ENCODE measurements at places on chromosomes 7 and 10.

GRCh38 chr7:107957436-107957835 lies 45.5 kb downstream of the LAMB1 start:
- DNase-seq: no peak

DNA sequence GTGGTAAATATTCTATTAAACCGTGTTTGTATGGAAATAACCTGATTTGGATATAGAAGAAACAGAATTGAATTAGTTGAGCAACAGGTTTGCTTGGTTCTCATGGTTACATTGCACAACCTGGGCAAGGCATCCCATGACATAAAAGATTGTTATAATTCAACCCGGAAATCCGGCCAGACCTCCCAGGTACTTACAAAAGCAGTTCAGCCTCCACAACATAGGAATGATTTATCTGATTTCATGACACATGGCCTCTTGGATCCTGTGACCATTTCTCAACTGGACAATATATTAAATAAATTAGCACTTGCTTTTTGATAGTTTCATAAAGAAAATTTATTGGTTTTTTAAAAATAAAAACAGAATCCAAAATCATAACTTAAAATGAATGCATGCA lies 55.1 kb upstream of the PTPN12 start:
- no peak for DNase-seq

- DNase-seq: no peak
Observed at GRCh38 chr7:18780938-18781337, 285.4 kb downstream of the HDAC9 start.

DNA sequence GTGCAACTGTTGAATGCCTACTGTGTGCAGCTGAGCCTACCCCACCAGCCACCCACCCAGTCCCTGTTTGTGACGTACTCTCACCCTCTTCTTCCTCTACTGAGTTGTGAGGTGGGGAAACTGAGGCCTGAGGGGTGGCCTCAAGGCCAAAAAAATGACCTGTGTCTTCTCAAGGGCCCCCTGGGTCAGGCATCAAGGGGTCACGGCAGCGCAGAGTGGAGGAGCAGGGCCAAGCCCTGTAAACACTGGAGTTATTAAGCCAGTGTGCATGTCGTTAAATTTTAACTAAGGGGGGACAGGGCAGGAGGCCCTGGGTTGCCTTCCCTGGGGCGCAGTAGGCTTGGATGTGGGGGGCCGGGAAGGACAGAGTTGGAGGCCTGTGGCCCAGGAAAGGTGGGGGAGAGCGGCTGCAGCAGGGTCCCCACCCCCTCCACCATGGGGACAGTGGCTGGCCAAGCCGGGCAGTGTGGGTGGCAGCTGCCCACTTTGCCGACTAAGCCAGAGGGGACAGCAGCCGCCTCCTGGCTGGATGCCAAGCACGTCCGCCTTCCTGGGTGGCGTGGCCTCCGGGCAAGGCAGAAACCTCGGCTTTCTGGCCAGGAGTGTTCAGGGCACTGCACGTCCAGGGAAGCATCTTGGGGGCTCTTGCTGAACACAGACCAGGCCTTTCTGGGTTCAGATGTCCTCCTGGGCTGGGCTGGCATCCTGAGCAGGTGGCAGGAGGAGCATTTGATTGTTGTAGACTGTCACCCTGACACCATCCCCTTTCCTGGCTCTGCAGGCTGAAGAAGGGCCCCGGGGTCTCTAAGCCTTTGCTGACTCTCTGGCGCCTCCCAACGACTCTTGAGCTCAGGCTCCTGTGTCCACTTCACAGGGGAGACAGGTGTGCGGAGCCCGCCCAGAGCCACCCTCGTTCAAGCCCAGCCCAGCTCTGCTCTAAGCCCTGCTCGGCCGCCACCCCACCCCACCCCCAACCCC lies 1.9 kb downstream of the SLC29A4 start:
- peak; percentile 75 for DNase-seq

DNA sequence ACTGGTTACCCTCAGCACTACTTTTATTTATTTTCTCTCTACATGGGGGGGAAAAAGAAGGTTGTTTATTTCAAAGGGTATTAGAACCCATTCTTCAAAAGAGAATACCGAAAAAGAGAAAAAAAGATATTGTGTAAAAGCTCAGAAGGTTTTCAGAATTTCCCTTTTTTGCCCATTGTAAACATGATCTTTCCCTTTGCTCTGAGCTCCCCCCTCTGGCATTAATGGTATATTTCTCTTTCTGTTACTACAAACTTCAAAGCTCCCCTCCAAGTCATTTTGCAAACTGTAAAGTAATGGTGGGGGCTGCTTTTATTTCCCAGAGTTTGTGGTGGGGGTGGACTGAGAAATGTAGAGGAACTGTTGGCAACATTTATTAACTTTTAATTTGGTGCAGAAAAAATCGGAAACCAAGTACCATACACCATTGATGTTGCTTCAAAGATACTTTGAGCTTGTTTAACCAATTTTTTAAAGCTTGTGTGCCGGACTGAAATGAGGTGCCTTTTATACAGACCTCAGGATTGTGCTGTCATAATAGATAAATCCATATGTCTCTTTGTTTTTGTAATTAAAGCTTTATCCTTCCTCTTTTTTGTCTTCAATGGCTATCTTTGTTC lies 181.5 kb downstream of the EXOC4 start:
- peak; percentile 34 for DNase-seq

Data from midbrain (tissue), 1 donor.